Activated CD4-positive, alpha-beta memory T cell treated with anti-CD3 and anti-CD28 coated beads, Interleukin-2, amount 10 ng/mL, durations not matched to agents 7 days and 5 days (primary cell): ENCODE measurements at places on chromosomes 2 and 18. TPM values are rescaled to one million over a fixed set of nuclear protein-coding genes. Genes with fewer than 3 reads are reported as not detected.

METTL5 gene
- 63.6 TPM for total RNA-seq

PROKR1 gene
- not detected for total RNA-seq

PCARE gene
- not detected for total RNA-seq

ZFAND2B gene
- 51.4 TPM for total RNA-seq

UGT1A10 gene
- not detected for total RNA-seq

IRS1 gene
- total RNA-seq: 7.4 TPM

PRSS56 gene
- total RNA-seq: not detected

LAMA1 gene
- not detected for total RNA-seq

SIX3 gene
- total RNA-seq: 0.13 TPM

KCNS3 gene
- not detected for total RNA-seq

FSHR gene
- total RNA-seq: not detected

DLX2 gene
- total RNA-seq: not detected

TNFAIP6 gene
- total RNA-seq: not detected

- no peak for DNase-seq
These were observed 215.4 kb downstream of the AGAP1 start for GRCh38 chr2:235709124-235709813.

DNA sequence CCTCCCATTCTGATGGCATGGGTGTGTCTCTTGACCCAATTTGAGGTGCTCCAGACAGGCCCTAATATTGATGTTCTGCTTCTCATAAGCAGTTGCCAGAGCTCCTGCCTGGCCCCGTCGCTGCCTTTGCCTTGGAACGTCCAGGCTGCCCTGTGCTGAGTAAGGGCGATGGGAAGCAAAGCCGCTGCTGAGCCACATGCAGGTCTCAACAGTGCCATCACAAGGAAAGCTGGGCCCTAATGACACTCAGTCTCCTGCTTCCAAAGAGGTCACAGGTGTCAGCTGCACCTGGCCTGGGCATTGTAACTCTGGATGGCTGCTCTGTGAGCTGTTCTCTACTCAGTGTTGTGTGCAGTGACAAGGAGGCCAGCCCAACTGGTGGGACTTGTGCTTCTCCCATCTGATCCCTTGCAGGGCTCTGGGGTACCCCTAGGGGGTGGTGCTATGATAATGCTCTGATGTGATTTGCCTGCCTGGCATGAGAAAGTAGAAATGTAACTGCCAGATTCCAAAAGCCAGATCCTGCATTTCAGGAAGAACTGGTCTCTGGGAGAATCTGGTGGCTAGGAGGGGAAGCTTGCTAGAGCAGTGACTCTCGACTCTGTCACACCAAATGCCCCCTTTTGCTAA is 8.7 kb downstream of the TTC39C start:
- DNase-seq: no peak

GRCh38 chr2:140354544-140354943 is 1574.4 kb upstream of the NXPH2 start:
- DNase-seq: no peak

DNA sequence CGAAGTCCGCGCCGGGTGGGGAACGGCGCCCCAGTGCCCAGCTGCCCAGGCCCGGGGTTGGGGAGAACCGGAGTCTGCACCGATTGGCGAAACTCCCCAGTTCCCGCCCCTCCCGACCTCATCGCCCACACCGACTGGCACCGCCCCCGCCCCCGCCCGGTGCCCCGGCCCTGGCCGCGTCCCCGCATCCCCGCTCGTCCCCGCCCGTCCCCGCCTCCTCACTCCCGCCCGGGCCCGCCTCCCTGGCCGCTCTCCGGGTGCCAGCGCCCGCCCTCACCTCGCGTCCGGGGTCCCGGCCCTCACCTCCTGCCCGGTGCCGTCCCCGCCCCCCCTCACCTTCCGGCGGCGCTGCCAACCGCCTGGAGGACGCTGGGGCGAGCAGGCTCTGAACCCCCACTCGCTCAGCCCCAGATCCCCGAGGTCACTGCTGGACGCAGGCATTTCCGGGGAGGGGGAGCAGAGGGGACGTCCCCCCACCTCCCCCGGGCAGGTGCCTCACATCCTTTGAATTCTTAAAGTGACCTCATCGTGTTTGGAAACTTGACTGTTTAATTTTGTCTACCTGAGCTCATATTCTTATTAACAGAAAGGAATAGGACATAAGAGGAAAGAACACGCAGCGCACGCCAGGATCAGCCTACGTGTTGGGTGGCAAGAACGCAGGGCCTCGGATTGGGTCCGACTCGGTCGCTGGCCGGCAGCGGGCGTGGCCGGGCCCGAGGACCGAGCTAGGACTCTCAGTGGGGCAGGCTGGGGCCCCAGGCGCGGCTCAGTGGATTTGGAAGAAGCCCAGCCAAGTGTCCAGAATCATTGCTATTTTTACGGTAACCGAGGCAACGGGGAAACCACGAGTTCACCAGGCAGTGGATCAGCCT is at the start of gene FAM110C:
TSS of gene FAM110C (minus strand) at position 35 of the 875 bp plus-strand sequence. CDS start 120 bp downstream, outside the sequence.
- DNase-seq: peak; percentile 64

GRCh38 chr18:58135183-58135641 is 91.2 kb downstream of the NEDD4L start:
- no peak for DNase-seq

GRCh38 chr18:78873926-78874500 is 105.6 kb upstream of the SALL3 start:
- no peak for DNase-seq

DNA sequence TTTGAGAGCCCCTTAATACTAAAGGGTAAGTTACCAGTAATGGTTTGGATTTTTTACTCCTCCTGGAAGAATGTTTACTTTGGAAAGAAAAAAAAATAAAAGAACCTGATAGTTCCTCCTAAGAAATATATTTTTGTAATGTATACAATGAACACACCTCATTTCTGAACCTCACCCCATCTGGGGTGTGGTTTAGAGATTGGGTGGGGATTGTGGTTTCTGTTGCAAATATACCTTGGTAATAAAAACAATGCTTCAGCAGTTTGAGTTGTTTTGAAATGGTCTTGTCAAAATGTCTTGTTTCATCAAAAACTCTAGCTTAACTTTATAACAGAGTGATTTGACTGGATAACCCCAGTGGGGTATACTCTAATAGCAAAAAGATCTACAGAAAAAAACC is 448.9 kb upstream of the MEIS1 start:
- DNase-seq: no peak

- DNase-seq: no peak
These were observed 82.8 kb downstream of the LOXHD1 start for GRCh38 chr18:46574000-46574742.

GRCh38 chr2:219442256-219443015 is 7.8 kb downstream of the SPEG start:
- DNase-seq: no peak

- DNase-seq: no peak
These were observed 627 bp upstream of the GALR1 start for GRCh38 chr18:77248873-77249568.

DNA sequence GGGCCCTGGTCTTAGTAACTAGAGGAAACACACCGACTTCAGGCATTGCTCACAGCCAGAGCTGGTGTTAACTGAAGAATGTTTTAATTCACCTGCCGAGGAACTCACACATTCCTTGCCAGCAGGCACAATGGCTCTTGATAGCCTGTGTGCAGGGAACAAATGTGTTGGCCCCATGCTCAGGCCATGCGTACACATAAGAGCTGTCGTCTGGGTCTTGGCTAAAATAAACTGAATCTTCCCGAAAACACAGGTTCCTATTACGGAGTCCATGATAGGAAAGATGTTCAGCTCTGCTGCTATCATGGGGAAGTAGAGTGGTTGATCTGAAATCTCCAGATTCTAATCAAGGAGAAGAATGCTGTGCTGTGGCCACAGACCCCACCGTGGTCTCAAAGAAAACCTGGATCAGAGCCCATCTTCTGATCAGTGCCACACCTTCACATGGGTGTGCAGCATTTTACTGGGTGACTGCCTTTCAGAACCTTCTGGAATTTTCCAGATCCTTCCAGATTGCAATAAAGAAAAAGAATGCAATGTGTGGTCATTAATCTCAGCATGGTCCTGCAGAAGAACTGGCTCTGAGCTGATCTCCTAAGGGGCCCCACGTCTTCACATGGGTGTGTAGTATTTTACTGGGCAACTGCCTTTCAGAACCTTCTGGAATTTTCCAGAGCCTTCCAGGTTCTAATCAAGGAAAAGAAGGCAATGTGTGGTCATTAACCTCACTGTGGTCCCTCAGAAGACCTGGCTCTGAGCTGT is 17.2 kb downstream of the MBP start:
- DNase-seq: no peak

- DNase-seq: no peak
These were observed 191.8 kb downstream of the IKZF2 start for GRCh38 chr2:212959471-212960117.

GRCh38 chr2:157349949-157350515 is 24.4 kb upstream of the ERMN start:
- DNase-seq: no peak

GRCh38 chr2:25430556-25430955 is 88.8 kb upstream of the DNMT3A start:
- no peak for DNase-seq

DNA sequence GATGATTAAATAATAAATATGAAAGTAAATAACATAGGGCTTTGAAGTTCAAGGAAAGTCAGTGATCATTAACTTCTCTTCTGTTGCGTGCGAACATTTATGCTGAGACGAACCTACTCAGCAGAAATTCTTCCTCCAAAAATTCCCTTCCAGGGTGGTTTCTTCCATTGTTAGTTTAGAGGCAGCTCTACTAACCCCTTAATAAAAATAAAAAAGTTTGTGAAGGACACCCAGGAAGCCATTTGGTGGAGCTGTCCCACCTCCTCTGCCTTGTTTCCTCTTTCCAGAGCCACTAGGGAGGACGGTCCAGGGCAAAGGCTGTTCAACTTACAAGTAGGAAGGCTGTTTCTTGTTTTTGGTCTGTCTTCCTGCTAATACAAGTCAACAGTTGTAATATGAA is 2.1 kb upstream of the SMAD2 start:
- DNase-seq: no peak

- no peak for DNase-seq
These were observed 57.0 kb downstream of the CCDC150 start for GRCh38 chr2:196696423-196697079.

- DNase-seq: no peak
These were observed 55.1 kb upstream of the RAPGEF4 start for GRCh38 chr2:172680436-172681068.

DNA sequence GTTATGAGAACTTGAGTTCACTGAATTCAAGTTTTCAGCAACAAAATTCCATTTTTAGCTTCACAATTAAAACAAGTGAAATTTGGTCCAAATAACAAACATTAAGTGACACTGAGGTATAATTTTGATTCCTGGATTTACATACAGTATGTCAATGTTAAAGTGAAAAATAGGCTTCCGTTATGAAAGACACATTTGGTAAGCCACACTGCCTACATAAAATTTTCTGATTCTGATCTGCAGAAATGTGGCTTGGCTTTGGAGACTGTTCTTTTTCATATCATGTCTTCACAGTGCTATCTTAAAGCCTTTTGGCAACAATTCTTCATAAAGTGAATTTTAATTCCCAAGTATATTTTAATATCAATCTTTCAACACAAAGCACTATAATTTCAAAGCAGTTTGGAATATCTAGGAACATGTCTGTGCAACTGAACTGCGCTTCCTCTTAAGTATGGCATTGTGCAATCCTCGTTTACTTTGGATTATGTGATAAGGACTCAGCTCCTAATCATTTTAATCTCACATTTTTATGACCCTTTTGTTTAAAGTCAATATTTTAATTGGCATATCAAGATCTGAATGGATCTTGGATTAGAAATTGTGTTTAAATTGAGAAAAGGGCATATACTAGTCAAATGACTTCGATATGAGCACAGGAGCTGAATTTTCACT is 60.0 kb downstream of the RBMS1 start:
- DNase-seq: no peak

GRCh38 chr18:2589345-2590068 is 18.1 kb downstream of the NDC80 start:
- DNase-seq: no peak

- no peak for DNase-seq
These were observed 12.0 kb upstream of the MBP start for GRCh38 chr18:77144451-77145118.

DNA sequence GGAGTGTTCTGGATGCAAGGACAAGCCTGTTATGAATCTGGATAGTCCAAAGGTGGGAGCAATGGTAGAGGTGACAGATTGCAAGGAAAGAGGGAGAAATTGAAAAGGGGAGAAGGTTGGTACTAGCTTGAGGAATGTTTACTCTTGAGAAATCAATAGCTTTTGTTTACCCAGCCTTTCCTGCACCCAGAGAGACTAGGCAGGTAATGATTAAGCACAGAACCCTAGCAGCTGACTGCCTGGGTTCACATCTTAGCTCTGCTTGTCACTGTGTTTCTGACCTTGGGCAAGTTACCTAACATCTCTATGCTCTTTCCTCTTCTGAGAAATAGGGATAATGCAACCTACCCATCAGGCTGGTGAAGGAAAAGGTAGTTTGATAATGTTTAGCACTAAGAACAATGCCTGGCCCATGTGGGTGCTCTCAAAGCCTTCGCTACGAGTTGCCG is 178.6 kb downstream of the MGAT5 start:
- DNase-seq: no peak

DNA sequence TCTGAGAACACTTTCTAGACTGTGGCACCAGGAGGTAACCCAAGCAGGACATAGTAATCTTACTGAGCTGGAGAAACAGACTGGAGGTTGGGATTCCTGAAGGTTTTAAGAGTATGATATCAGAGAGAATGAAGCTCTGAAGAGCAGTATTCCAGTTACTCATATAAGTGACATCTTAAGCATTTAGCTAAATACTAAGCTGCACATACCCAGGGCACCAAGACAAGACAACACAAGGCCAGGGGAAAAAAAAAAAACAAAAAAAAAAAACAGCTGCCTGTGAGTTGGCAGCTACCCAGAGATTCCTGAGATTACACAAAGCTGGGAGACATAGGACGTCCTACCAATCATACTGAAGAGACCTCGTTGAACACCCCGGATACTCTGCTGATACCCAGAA is 175.8 kb downstream of the SRBD1 start:
- DNase-seq: no peak

DNA sequence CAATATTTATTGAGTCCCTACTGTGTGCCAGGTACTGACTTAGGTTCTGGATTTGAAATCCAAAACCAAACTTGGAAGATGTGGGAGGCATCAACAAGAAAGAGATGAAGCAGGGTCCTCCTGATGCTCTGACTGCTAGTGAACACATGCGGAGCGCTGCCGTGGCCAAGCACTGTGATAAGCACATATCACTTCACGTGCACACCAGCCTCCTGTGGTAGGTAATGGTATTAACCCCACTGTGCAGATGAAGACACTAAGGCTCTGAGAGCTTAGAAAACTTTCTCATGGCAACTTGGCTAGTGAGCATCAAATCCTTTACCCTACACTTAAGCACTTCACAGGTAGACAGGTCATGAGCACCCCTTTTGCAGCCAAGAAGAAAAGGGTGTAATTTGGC is 216.1 kb downstream of the HAUS1 start:
- no peak for DNase-seq

GRCh38 chr2:71858071-71858470 is 289.6 kb downstream of the CYP26B1 start:
- DNase-seq: no peak
